ENCODE measurements at places on chromosomes 2 and 18. TPM values are rescaled to one million over a fixed set of nuclear protein-coding genes. Genes with fewer than 3 reads are reported as not detected.
A peak's percentile ranks its signal among the peaks of the same experiment; 100 is the strongest.

Gene PPP4R1
- total RNA-seq = 87.2 TPM

Gene SEPTIN10
- 82.6 TPM for total RNA-seq

Gene TUBA4B
- 1.5 TPM for total RNA-seq

GRCh38 chr2:180733330-180733729 is 247.1 kb upstream of the UBE2E3 start:
- DNase-seq = no peak

DNA sequence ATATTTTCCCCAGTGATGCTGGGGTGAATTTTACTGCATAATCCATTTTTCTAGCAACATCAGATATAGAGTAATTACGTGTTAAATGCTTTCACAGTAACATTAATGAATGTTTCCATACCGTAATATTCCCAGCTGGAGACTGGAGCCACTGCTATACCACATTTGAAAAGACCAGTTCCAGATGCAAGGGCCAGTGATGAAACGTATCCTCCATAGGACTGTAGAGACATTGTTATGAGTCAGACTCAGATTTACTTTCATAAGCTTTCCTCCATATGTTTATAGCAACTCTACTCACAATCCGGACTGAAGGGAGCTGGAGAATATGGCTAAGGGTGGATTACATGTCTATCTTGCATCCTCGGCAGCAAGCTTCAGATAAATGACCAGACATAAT is 22.7 kb upstream of the GCG start:
- no peak for DNase-seq

DNA sequence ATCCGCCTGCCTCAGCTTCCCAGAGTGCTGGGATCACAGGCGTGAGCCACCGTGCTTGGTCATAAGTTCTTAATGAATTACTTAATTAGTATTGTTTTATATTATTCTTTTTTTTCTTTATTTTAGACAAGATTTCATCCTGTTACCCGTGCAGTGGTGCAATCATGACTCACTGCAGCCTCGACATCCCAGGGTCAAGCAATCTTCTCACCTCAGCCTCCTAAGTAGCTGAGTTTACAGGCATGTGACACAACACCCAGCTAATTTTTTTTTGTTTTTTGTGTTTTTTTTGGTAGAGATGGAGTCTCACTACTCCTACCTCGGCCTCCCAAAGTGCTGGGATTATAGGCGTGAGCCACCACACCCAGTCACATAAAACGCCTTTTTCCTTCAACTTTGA is 17.3 kb downstream of the C2orf42 start:
- no peak for DNase-seq

GRCh38 chr18:48745293-48745692 is 205.5 kb downstream of the SMAD7 start:
- no peak for DNase-seq

GRCh38 chr2:417662-418061 is 129.8 kb upstream of the ALKAL2 start:
- no peak for DNase-seq

- DNase-seq = no peak
Observed at GRCh38 chr2:103164748-103165147, 402.9 kb downstream of the TMEM182 start.

- no peak for DNase-seq
Observed at GRCh38 chr2:47617028-47617427, 165.9 kb upstream of the MSH6 start.

DNA sequence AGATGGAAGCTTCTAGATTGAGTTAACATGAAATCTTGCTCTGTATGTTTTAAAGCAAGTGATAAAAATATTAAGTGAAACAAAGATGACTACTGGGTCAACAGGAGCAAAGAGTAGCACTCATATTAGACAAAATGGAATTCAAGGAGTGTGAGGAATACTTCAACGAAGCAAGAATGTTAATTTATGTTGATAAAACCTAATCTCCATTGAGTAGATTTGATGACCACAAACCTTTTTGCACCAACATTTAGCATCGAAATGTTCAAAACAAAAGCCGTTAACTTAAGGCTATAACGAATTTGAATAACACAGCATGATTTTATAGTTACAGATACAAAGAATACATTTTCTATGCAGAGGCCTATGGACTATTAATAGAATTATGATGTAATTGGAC is 35.7 kb downstream of the MRPS9 start:
- no peak for DNase-seq

GRCh38 chr2:217836901-217837491 is 165.8 kb downstream of the TNS1 start:
- no peak for DNase-seq

DNA sequence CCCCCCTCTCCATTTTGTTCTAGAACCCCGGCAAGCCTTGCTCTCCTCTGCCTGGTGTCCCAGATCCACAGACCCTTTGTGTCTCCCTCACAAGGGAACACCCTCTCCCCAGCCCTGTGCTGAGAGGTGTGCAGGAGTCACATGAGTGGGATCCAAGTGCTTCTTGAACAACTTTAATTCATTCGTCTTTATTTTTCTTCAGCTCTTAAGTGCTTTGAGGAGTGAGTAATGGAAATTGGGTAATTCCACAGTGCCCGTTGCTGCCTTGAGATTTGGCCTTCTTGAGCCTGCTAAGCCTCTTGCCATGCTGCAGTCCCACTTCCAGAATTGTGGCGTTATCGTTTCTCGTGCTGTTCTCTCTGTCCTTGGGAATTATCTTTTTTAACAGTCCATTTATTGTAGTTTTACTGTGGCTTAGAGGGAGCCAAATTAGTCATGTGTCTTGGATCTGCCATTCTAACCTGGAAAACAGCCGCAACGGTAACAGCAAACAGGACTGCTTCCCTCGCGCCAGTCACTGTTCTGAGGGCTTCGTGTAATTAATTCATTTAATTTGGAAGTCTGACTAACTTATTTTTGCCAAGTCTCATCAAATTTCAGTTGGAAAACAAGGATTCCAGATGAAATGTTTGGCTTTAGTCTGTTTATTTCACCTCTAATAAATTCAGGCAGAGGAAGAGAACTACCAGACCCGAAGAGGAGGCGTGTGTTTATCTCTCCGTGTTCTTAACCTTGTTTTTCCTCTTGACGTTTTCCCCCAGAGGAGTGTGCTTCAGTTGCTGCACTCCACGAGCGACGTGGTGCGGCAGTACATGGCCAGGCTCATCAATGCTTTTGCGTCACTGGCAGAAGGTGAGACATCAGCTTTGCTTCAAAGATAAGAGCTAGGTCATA is 72.0 kb downstream of the ARMC9 start:
- peak; percentile 3 for DNase-seq

GRCh38 chr2:222663479-222663878 is 7.6 kb upstream of the FARSB start:
- no peak for DNase-seq

- peak; percentile 10 for DNase-seq
Observed at GRCh38 chr2:201363857-201364560, 6.9 kb upstream of the FLACC1 start.

- no peak for DNase-seq
Observed at GRCh38 chr2:64819774-64820688, 166.3 kb upstream of the SERTAD2 start.

DNA sequence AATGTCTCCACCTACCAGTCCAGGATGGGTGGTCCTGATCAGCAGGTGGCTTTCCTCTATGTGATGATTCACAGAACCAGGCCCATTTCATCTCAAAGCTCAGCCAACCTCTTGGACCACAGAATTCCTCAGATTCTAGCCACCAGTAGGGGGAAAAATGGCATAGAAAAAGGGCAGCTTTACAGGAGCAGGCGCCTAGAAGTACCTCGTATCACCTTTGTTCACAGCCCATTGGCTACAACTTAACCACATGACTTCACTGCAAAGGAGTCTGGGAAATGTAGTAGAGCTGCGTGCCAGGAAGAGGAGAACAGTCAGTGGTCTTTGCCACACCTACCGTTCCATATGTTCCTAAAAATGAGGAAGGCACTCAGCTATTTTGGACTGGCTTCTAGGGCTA is 62.8 kb upstream of the DTNA start:
- no peak for DNase-seq

- DNase-seq = peak; percentile 81
Observed at GRCh38 chr18:38459131-38459994, 893.8 kb upstream of the CELF4 start.

GRCh38 chr2:125397535-125398251 is 1258.3 kb upstream of the GYPC start:
- DNase-seq = no peak

Measured in spinal cord (tissue), 10 donors.